ENCODE measurements at places on chromosomes 11 and 22.
A peak's percentile ranks its signal among the peaks of the same experiment; 100 is the strongest.

- no peak for DNase-seq
Observed at GRCh38 chr22:50425179-50425916, 49.5 kb downstream of the SBF1 start.

DNA sequence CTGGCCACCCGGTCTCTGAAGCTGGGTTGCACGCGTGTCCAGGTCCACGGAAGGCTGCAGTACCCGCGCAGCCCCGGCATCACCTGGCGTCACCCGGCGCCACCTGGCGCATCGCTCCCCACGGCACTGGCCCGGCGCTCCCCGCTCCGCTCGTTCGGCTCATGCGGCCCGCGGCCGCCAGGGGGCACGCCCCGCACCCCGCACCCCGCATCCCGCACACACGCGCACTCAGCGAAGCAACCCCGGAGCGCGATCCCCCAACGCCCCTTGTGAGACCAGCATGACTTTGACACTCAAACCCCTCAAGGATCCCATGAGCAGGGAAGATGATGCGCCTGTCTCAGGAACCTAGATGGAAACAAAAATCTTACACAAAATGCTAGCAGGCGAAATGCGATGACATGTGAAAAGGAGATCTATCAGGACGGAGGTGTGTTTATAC is 11.9 kb downstream of the B3GNT6 start:
- peak; percentile 74 for DNase-seq

- DNase-seq: no peak
Observed at GRCh38 chr11:47414685-47415070, 6.3 kb downstream of the SLC39A13 start.

DNA sequence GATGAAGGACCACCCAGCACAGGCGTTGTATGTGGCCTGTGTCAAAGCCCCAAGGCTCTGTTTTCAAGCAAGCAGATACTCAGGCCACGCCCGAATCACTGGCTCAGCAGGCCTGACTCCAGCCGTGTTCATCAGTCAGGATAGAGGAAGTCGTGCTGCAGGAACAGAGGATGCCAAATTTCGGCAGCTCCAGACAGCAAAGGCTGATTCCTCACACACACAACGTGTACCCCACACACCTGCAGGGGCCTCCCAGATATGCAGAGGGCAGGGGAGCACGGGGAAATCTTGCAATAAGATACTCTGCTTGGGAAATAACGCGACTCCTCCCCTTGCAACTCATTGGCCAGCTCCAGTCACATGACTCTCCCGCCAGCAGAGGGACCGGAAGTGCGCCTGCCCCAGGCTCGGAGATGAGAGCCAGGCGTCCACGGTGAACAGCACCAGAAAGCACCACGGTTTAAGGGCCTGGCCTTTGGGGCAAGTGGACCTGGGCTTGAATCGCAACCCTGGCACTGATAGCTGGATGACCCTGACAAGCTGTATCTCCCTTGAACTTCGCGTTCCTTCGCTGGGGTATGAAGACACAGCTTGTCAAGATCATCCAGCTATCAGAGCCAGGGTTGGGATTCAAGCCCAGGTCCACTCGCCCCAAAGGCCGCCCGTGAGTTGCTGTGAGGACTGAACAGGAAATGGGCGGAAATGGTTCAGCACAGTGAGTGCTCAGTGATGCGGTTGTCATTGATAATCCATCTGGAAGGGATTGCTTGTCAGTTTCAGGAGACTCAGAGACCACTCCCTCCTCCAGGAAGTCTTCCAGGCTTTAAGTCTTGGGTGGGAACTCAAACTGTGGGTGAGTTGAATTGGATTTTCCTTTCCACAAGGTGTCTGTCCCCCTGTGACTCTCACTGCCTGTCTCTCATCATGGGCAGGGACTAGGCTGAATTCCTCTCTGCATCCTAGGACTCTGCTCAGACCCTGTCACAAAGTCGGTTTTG is 88.5 kb downstream of the MYEOV start:
- DNase-seq: peak; percentile 48

GRCh38 chr11:96178049-96178886 is 164.7 kb downstream of the MAML2 start:
- no peak for DNase-seq

- DNase-seq: no peak
Observed at GRCh38 chr11:118109231-118109630, 22.5 kb upstream of the SMIM35 start.

DNA sequence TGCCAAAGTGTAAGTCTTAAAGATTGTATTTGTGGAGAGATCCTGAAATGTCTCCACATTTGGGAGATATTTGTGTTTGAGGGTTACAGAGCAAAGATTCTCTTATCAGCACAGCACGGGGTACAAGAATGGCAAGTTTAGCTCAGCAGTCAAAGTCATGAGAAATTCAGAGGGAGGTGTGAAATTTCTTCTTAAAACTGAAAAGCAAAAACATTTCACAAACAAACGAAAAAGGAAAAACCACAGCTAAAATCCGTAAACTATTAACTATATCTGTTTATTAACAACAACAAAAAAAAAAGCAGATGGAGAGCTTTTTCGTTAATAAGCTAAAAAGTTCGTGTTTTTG is 40.9 kb upstream of the ETS1 start:
- DNase-seq: no peak

DNA sequence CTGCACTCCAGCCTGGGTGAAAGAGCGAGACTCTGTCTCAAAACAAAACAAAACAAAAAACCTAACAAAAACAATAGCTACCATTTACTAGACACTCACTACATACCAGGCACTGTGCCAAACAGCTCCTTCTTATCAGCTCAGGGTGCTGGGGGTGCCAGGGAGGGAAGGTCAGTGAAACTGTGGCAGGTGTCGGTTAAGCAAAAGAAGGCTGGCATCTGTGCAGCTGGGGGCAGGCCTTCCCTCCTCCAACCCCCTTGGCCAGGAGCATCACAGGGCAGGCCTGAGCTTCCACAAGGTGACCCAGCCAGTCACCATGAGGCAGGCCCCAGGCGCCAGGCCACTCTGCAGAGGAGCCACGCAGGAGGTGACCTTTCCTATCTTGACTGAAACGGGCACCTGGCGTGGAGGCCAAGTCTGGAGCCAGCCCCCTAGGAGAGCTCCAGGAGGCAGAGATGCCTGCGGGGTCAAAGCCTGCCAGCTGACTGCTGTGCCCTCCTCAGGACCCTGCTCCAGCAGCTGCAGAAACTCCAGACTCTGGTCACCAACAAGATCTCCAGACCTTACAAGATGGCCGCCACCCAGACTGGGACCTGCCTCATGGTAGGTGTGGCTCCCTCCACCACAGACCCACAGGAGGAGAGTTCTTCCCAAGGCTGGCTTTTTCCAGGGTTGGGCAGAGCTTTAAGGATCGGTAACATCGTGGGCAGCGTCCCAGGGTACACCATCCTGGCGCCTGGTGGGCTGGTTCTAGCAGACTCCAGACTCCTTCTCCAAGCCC is 31.3 kb upstream of the DGKZ start:
- DNase-seq: no peak

DNA sequence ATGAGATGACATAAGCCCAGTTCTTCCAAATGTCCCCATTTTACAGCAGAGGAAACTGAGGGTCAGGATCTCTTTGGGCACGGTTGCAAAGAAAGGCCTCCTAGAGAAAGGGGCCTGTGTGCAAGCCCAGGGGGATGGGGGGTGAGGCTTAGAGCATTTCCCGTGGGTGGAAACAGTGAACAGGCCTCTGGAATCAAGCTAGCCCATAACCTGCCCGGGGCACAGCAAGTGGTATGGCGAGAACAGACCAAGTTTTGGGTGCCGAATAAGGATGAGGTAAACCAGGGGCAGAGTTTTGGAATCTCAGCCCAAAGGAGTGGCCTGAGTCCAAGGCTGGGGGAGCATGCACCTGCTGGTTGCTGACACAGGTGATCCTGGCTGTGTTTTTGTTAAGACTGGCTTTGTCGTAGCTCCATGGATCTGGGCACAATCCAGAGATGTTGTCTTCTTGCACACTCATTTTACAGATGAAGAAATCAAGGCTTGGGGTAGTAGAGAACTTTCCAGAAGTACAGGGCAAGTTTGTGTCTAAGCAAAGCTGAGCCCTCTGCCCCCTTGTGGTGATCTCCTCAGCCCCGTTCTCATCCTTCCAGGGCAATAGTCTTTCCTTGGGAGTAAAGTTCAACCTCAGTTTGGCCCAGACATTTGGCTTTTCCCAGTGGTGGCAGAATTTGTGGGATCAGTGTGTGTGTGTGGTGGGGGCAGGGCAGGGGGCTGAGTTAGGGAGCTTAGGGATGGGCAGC is 53.5 kb upstream of the MYEOV start:
- DNase-seq: no peak

Data from activated CD8-positive, alpha-beta T cell treated with anti-CD3 and anti-CD28 coated beads, Interleukin-2, amount 10 ng/mL, durations not matched to agents 7 days and 5 days (primary cell).